ENCODE measurements at places on chromosomes 7 and 10.
A peak's percentile ranks its signal among the peaks of the same experiment; 100 is the strongest.

DNA sequence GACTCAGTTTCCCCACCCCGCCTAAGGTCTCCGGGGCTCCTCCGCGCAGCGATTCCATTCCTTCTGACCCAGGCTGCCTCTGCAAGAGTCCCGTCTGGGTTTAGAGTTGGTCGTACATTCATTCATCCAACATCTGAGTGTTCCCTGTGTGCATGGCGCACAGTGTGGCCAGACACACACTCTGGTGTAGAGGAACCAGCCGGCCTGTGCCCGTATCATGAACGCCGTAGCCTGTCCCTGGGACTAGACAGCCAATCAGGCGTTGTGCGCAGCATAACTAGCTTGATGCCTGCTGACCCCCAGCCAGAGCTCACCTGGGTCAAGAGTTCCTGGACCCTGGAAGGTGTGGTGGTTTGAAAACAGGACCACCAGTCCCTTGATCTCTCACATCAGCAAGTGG lies 20.9 kb upstream of the PDGFA start:
- DNase-seq: no peak

- no peak for DNase-seq
Measured at GRCh38 chr7:41028580-41028979, 674.3 kb downstream of the INHBA start.

GRCh38 chr10:123151737-123152135 lies 2.5 kb upstream of the BUB3 start:
- DNase-seq: no peak

DNA sequence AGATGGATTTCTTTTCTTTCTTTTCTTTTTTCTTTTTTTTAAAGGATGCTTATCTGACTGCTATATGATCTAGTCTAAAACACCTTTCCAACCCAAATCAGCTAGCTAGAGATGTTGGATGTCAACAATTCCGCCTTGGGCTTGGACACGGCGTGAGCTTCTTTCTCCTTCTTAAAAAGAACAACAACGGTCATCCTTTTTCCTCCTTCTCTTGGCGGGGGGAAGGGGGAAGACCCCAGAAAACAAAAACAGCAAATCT lies 1.0 kb downstream of the BEND7 start:
- DNase-seq: no peak

- DNase-seq: no peak
Measured at GRCh38 chr7:131194070-131194865, 133.4 kb upstream of the MKLN1 start.

- DNase-seq: no peak
Measured at GRCh38 chr7:151088856-151089699, 2.8 kb downstream of the AGAP3 start.

DNA sequence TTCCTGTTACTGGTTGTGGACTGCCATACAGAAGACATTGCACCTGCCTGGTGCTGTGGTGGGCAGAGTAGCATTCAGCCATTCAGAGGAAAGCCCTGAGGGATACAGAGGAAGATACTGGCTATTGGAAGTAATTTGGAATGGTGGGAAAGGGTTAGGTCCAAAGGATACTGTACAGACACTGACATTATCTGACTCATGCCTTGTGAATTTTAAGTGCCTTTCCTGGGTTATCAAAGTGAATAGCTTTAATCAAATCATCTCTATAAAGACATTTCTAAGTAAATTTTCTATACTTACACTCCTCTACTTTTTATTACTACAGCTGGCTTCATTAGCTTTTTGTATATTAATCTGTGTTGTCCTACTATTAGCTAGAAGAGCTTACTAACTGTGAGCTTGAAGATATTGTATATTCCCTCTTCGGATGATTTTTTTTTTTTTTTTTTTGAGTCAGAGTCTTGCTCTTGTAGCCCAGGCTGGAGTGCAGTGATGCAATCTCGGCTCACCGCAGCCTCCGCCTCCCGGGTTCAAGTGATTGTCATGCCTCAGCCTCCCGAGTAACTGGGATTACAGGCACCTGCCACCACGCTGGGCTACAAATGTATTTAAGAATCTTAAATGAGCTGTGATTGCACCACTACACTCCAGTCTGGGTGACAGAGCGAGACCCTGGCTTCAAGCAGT lies 186.5 kb downstream of the ADK start:
- DNase-seq: no peak

GRCh38 chr7:87027900-87028299 lies 31.6 kb downstream of the ELAPOR2 start:
- DNase-seq: peak; percentile 7

- no peak for DNase-seq
Measured at GRCh38 chr7:21371360-21371759, 56.5 kb upstream of the SP4 start.

DNA sequence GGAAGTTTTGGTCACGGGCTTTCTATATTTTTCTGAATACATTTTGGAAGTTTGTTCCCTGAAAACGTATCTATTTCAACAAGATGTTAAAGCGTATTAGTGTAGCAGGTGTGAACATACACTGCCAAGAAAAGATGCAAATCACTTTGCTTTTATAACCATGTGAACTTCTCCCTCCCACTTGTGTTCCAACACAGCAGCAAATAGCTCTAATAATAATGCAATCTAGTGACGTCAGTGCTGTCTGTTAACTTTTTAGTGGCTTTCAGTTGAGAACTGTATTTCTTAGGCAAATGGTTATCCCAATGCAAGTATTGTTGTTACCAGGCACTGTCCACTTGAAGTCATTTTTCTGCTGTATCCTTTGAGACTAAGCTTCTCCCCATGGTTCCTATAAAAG lies 188.4 kb upstream of the IGFBP3 start:
- no peak for DNase-seq

DNA sequence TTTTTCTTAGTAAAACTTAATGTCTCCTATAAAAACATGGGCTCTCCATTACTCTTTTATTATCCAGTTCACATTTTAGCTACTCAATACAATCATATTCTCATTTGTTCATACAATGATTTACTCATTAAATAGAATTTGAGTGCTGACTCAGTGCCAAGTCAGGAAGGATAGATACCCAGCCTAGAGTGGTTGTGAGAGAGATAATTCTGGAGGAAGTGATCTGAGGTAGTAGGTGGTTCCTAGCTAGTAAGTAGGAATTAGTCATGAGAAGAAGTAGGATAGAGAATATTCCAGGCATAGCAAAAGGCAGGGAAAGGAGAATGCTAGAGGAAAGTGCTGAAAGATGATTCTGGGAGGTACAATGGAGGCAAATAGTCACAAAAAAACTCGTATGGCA lies 133.5 kb upstream of the MBL2 start:
- no peak for DNase-seq

DNA sequence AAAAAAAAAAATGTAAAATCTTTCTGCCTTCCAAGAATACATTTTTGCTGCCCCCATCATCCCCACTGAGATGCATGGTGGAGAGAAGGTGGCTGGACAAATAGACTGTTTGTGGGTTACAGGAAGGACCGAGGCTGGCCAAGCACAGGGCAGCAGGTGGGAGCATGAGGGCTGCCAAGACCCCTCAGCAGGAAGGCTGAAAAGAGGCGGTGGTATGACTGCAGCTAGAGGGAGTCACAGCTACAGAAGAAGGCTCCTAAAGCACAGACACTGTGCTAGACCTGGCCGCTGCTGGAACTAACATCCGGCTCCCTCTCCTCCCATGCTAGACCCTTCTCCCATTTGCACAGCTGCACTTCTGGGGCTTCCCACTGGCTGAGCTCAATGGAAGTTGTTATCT lies 289.6 kb downstream of the TCERG1L start:
- no peak for DNase-seq

DNA sequence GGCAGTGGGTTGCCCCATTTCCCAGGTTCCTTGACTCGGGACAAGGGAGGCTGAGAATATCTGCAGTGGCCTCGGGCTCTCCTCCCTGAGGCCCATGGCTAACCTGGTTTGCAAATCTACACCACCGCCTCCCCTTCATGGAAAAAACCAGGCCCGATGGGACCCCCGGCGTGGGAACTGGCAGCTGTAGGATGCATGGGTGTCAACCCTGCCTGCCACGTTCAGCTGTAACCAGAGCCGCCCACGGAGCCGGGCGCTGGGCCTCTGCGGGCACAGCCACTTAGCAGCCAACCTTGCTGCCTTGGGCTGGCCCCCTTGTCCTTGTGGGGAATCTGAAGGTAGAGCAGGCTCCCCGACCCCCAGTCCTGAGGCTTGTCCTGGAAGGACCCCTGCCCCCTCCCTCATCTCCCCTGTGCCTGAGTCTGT lies 1.6 kb downstream of the PWWP2B start:
- no peak for DNase-seq

DNA sequence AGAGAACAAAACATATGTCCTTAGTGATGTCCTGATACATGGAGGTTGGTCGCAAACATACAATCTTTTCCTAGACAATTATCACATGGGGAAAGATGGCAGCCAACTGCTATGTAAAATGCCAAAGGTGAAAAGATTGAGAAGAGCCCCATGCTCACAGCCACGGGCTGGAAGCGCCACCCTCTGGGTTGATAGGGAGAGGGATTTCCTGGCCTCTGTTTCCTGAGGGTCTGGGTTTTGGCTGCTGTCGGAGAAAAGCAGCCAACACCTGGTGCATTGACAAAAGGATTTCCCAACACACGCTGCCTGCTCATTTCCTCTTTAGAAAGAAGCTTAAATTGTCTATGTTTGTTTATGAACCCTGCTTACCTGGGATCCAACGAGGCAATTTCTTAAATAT lies 43.8 kb downstream of the ITIH5 start:
- no peak for DNase-seq

DNA sequence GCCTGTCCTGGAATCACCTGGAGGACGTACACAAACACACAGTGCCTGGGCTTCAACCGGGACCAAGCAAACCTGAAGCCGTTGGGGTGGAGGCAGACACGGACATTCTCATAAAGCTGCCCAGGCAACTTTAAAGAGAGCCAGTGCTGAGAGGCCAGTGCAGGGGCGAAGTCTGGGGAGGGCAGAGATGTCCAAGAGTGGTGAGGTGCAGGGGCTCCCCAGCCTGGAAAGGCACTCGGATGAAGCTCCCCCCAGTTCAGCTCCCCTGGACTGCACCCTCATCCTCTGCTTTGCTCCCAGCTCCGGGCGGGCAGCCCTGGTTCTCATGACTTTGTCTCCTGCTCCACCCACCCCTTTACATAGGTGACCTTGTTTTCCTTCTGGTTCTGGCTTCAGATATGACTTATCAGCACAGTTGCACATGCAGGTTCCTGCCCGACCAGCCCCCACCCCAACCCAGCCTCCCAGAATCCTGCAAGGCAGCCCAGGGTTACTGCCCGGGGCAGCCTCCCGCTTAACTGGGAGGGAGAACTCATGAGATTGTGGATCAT lies 60.8 kb upstream of the EEPD1 start:
- no peak for DNase-seq

DNA sequence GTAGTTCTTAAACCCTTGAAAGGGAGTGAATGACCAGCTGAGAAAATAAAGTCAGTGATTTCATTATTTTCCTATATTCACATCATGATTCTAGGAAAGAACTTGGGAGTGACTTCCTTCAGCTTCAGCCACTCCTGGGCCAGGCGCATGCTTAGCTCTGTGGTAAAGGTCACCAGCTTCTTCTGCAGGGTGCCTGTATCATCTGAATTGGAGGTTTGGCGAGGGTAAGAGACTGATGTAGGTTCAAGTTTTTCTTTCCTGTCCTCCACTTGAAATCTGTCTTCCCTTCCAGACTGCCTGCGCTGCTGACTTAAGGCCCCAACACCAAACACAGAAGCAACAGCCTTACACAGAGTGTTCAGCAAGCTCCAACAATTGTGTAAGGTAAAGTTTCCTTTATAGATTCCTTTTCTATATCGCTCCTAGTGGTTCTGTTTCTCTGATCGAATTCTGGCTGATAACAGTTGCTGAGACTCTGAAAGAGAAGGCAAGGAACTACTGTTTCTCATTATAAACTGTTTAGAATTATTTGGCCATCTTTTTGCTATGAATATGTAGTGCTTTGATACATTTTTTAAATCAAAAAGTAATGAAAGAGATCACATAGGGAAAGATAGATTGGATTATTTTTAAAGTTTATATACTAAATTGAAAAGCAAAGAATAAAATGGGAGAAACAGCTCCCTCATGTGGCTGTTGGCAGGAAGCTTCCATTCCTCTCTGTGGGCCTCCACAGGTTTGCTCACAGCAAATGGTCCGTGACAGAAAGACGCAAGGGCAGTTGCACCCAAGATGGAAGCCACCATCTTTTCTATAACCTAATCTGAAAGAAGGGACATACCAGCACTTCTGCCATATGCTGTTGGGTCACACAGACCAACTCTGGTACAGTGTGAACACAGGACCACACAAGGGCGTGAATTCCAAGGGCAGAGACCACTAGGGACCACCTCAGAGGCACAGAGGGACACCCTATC lies 14.0 kb downstream of the GATAD1 start:
- peak; percentile 50 for DNase-seq

GRCh38 chr7:16970732-16971482 lies 89.1 kb upstream of the AGR3 start:
- DNase-seq: no peak

DNA sequence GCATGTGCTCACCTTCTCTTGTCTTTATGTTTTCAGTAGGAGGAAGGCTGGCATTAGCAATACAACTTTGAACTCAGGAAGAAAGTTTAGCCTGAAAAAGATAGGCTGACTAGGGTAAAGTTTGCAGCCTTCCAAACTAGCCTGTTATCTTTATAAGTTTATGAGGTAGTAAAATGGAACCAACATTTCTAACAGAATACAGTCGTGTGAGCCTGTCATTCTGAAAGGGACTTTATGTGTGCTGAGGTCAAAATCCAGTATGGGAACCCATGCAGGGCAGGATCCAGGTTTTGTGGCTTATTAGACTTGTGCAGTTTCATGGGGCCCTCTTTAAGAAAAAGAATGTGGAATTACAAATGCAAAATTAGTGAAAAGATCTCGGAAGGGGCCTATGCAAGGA lies 201.0 kb upstream of the PRPS1L1 start:
- DNase-seq: no peak

GRCh38 chr7:108293149-108293612 lies 163.0 kb upstream of the LAMB4 start:
- no peak for DNase-seq

GRCh38 chr10:8389630-8390029 lies 335.1 kb downstream of the GATA3 start:
- DNase-seq: no peak

- DNase-seq: no peak
Measured at GRCh38 chr10:78349165-78349516, 315.5 kb downstream of the RPS24 start.

GRCh38 chr10:113084031-113084430 lies 134.0 kb downstream of the TCF7L2 start:
- no peak for DNase-seq

DNA sequence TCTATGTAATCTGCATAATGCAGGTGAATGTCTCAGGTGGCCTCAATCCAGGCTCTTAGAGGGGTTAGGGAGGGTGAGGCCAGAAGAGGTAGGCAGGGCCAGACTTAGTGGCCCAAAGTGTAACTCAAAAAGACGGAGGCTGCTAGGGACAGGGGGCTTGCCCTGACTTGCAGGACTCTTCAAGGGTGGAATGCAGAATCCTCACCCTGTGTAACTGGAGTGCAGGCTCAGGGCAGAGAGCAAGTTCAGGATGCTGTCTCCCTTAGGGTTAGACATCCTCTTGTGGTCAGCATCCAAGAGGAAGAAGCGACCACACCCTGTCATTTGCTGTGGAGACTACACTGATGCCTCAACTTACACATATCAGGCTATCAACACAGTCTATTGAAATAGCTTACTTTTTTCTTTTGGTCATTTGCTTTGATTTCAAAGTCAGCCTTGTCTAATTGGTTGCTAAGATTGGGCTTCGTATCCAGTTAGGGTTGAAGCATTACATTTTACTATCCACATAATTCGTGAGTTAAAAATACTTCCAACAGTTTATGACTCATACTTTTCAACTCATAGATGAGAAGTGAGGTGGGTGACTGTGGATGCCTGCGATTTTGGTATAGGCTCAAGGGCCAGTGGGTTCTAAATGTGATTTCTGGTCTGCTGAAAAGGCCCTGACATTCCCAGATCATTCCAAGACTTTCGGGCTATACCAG lies 563.6 kb downstream of the SUGCT start:
- no peak for DNase-seq

Measured in germinal center (tissue), 1 donor.